ENCODE measurements at places on chromosomes 5 and 9. TPM values are rescaled to one million over a fixed set of nuclear protein-coding genes. Genes with fewer than 3 reads are reported as not detected.

GRCh38 chr9:37538099-37538498, 38.1 kb downstream of the FBXO10 start:
- no peak for DNase-seq

- DNase-seq = no peak
Measured at GRCh38 chr9:109908459-109909390, 128.7 kb downstream of the PALM2AKAP2 start.

C8G gene
- 0.69 TPM for total RNA-seq

IL3 gene
- total RNA-seq = not detected

SLIT3 gene
- total RNA-seq = 0.05 TPM

CA9 gene
- total RNA-seq = 4.0 TPM

SCGB3A2 gene
- not detected for total RNA-seq
